ENCODE measurements at places on chromosomes 12 and 14.

GRCh38 chr12:95224202-95225170 lies 6.9 kb downstream of the VEZT start:
- DNase-seq, result no peak

GRCh38 chr12:68100241-68100640 lies 59.3 kb downstream of the IFNG start:
- no peak for DNase-seq

- DNase-seq, result no peak
Observed at GRCh38 chr12:4975574-4975973, 65.9 kb downstream of the KCNA1 start.

- DNase-seq, result no peak
Observed at GRCh38 chr12:56469007-56469930, 891 bp downstream of the SPRYD4 start.

DNA sequence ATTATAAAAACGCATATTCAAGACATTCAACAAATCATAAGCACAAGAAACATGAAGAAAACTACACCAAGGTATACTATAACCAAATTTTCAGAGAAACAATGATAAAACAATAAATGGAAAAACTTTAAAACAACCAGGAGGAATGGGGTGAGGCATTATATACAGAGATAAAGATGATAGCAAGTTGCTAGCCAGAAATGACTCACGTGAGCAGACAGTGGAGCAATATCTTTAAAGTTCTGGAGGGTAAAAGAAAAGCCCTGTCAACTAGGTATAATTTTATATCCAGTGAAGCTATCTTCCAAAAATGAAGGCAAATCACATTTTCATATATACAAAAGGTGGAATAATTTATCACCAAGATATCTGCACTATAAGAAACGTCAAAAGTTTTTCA lies 97.8 kb upstream of the PCED1B start:
- DNase-seq, result no peak

GRCh38 chr14:28767030-28767852 lies 654 bp downstream of the FOXG1 start:
- no peak for DNase-seq

DNA sequence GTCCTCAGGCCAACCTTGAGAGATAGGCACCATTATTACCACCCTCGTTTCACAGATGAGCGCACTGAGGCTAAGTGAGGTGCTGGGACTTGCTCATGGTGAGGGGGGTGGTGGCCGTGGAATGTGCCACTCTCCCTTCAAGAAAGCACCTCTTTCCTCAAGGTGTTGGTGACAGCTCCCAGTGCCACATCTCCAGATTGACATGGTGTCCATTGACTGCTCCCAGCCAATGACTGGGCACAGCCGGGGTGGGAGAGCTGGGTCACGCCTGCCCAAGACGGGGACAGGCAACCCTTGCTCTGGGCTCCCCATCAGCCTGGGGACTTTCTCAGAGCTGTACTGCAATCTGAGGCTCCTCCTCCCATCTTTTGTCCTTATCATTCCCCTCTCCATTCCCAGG lies 21.0 kb upstream of the MYL2 start:
- DNase-seq, result no peak

DNA sequence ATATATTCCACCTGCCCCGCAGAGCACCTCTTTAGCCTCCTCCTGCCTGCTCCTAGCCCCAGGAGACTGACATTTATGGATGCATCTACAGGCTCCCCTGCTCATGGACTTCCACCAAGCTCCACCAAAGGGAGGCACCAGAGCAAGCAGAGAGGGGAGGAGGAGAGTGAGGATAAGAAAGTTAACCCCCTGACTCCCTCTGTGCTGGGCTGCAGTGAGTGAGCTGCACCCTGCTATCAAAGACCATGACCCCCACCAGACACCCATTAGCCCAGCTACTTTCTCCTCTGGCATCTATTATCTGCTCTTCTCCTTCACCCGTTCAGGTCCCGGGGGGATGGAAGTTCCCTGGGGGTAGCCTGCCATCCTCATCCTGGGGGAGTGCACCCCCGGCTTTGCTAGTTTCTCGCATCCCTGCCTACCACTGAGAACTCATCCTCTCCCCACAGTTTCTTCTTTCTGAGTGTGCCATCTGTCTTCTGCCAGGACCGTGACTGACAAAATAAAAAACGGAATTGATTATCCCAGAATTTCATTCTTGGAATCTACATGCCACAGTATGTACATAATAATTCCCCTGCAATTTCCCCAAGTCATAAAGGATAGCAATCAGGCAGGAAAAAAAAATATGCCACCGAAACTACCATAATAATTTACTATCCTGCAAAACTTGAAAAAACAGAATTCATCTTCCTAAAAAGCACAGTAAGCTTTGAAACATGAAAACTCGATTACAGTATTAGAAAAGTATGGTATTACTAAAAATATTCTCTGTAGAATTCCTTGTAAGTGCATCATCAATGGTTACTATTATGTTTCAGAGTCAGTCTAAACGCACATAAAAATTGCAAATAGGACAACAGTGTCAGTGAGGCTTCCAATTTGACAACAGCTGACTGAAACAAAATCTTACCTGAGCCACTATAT lies 45.2 kb downstream of the FOXN3 start:
- no peak for DNase-seq

GRCh38 chr12:92496790-92497189 lies 206.0 kb upstream of the PLEKHG7 start:
- no peak for DNase-seq

DNA sequence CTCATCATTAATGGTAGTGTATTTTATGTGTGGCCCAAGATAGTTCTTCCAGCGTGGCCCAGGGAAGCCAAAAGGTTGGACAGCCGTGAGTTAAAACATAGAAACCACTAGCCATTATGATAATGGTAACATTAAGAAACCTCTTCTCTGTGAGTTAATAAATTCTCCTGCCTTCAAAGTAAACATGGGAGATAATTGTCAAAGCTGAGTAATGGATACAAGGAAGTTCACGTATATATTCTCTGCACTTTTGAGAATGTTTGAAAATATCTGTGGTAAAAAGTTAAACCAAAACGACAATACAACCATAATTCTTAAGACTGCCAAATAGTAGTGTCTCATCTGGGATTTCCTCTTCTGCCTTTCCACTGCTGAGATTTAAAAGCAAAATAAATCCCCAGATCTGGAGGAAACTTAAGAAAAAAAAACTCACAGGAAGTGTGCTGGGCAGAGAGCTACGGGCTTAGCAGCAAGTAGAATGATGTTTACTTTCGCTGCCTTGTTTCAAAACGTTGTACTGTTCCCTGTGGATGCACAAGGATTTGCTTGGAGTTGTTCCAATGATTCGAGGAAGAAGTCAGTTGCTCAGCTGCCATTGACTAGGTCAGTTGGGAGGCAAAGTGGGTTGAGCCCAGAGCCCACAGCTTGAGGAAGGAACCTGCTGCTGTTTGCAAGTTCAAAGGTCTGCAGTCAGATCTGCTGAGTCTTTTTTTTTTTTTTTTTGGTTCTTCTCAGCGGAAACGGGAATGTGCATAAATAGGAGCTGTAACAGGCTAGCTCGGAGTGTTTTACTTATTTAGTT lies 1.7 kb downstream of the TPCN1 start:
- peak; percentile 65 for DNase-seq

- no peak for DNase-seq
Observed at GRCh38 chr14:68788996-68789820, 3.7 kb downstream of the ZFP36L1 start.

DNA sequence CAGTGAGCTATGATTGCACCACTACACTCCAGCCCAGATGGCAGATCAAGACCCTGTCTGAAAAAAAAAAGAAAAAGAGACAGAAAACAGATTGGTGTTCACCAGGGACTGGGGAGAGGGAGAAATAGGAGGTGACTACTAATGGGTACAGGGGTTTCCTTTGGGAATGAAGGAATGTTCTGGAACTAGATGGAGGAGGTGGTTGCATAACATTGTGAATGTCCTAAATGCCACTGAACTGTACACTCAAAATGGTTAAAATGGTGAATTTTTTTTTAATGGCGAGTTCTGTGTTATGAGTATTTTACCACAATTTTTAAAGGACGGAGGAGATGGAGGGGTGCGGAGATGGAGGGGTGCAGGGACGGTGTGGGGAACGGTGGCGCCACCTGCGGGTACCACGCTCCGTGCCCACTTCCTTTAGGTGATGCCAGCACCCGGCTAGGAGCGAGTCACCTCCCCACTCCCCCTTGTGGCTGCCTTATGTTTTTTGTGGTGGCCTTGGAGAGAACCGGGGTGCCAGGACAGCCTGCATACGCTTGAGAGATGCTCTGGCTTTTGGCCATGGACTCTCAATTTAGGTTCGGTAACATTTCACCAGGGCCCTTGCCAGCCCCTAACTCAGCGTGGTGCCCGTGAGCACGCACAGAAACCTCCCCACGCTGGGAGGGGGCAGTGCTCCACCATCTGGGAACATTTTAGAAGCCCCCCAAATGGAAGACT lies 16.1 kb downstream of the UBC start:
- no peak for DNase-seq

- DNase-seq, result no peak
Observed at GRCh38 chr14:85853996-85854526, 324.1 kb downstream of the FLRT2 start.

DNA sequence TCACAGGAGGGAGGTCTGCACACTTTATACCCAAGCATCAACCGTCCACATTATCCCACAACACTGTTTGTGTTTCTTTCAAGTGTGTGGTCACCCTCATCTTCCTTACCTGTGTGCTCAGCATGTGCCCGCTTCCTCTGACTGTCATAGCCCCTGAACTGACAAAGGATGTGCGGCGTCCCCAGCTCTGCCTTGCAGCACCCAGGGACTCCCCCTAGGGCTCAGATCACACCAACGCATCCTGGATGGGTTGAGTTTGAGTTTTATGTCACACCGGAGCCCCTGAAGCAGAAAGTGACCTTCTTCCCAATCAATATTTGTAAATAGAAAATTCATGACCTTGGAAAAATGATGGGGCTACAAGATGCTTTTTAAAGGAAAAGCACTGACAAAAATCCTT lies 770.7 kb upstream of the TMEM132C start:
- no peak for DNase-seq

DNA sequence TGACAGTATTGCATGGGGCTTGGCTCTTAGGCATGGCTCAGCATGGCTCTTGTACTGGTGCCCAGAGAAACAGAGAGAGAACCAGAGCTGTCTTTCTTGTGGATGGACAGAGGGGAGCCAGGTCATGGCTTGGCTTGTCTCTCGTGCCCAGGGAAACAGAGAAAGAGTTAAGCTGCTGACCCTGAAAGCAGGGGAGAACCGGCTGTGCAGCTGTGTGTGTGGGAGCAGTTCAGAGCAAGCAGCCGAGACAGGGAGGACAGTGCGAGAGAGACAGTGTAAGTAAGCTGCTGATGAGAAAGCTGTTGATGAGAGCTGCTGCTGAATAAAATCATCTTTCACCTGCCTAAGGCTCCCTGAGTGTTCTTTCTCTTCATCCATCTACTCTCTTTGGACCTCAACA lies 61.3 kb upstream of the DDHD1 start:
- DNase-seq, result no peak

GRCh38 chr12:92469837-92470236 lies 233.0 kb upstream of the PLEKHG7 start:
- DNase-seq, result no peak

GRCh38 chr12:66189889-66190288 lies 875 bp downstream of the IRAK3 start:
- no peak for DNase-seq

- no peak for DNase-seq
Observed at GRCh38 chr14:89164168-89165073, 252.6 kb downstream of the FOXN3 start.

Data from NCI-H187 treated with DMSO at 0.1 percent for 48 hours (cell line).